NCI-H748 treated with DMSO at 0.1 percent for 48 hours (cell line): ENCODE measurements at places on chromosomes 4 and X.

- no peak for DNase-seq
These were observed 11.5 kb upstream of the GABRE start for GRCh38 chrX:151985955-151986354.

- no peak for DNase-seq
These were observed 31.8 kb downstream of the FHDC1 start for GRCh38 chr4:152967907-152968306.

DNA sequence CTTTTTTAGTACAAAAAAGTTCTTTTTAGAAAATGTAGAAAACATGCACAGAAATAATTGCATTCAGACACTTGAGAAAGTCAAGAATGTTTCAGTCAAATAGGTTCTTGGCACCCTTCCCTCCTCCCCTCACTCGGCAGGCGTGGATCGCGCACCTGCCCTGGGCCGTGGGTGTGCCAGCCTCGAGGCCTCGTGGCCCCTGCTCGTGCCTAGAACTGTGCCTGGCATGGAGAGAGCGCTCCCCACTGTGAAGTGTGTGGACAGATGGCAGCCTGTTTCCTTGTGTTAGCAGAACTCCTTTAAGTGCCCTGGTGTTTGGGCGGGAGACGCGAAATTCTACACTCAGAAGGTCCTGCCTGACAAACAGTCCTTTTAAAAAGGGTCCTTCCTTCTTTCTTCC lies 14.7 kb downstream of the RGS12 start:
- no peak for DNase-seq

DNA sequence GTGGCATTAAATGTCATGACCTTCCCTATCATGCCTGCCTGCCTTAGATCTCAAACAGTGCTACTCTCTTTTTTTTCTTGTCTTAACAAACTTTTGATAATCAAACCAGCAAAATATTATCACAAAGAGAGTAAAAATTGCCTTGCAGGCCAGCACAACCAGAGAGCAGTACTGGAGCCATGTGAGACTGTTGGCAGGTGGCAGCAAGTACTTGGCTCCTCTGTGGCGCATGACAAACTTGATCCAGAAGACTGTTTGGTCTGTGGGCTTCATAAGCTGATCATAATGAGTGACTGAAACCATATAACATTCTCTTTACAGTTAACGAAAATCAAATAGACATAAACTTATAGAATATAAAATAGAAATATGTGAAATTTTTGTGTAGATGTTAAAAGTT lies 33.3 kb upstream of the UGT2A3 start:
- DNase-seq: no peak

- no peak for DNase-seq
These were observed 23.9 kb upstream of the GPR34 start for GRCh38 chrX:41664908-41665307.

GRCh38 chr4:146191766-146192458 lies 16.4 kb downstream of the LSM6 start:
- DNase-seq: no peak

DNA sequence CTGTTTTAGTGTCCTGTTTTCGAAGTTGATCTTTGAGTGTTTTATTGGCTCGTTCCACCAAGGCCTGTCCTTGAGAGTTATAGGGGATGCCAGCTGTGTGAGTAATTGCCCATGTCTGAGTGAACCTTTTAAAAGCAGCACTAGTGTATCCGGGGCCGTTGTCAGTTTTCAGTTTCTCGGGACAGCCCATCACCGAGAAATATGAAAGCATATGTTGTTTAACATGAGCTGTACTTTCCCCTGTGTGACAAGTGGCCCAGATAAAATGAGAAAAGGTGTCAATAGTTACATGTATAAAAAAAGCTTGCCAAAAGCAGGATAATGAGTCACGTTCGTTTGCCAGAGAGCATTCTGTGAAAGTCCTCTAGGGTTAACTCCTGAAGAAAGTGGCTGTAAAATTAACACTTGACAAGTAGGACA lies 48.6 kb upstream of the RASSF6 start:
- DNase-seq: no peak

DNA sequence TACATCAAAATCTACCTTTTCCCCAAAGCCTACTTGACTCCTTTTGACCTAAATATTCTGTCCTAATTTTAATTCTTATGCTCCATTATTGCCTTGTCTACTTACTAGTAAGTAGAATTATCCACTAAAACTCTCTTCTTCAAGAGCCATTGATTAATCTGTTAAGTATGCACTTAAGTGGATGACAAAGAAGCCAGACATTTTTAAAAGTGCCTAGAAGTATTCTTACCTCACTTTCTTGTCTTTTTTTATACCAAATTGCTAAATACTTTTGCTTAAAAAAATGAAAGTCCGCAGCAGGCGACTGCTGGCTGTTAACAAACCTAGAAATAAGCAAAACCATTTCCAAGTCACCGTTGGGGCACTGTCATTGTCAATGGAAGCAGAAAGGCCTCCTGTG lies 20.1 kb upstream of the FRMPD4 start:
- no peak for DNase-seq

DNA sequence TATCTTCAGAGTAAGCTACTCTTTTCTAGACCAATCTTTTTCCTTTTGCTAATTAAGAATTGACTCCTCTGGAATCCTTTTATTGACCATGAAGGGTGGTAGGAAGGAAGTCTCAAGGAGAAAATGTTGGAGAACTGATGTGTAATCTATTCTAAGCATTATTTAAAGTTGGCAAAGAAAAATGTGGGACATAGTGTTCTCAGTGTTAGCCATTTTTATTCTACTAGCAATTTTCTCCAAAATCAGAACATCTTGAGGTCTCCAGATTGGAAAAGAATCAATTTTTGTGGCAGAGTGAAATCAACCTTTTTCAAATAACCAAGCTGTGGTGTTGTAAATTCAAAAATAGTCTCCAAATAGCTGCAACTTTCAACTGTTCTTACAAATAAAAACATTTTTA lies 18.4 kb upstream of the DMP1 start:
- DNase-seq: no peak

DNA sequence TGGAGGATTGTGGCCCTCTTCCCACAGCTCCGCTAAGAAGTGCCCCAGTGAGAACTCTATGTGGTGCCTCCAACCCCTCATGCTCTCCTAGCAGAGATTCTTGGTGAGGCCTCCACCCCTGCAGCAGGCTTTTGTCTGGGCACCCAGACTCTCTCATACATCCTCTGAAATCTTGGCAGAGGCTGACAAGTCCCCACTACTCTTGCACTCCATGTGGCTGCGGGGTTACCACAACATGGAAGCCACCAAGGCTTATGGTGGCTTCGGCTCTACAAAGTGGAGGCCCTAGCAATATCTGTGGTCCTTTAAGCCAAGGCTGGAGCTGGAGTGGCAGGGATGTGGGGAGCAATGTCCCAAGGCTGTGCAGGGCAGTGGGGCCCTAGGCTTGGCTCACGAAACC lies 255.2 kb downstream of the COX7B2 start:
- DNase-seq: no peak

DNA sequence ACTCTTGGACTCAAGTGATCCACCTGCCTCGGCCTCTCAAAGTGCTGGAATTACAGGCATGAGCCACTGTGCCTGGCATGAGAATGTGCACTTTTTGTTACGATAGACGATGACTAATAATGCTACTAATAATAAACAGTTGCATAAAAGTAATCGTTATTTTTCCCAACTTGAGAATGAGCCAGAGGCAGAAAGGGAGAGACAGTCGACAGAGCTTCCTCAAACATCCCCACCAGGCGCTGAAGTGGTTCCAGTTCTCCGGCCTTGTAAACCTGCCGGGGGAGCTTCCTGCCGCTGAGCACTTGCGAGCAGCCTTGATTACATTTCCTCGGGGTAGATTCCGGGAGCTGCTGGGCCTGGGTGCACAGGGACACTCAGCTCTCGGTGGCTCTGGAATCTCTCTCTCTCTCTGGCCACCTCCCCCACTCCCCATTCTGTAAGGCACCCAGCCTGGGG lies 8.9 kb upstream of the HTRA3 start:
- DNase-seq: no peak

DNA sequence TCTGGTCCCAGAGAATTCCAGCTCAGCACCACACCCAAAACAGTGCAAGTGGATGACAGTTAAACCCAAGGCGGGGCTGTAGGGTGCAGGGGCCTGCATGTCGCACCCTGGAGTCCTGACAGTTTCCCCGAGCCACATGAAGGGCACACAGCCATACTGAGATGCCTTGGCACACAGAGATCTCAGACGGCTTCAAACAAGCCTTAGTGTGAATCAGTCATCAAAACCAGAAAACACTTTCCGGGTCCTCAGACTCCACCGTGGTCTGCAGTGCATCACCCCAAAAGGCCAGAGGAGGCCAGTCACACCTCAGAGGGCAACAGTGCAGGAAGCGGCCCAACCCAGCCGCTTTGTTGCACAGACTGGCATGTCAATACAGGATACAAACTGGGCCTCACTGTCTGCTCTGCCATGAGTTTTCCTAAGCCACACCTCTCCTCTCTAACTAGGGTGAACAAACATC lies 64.6 kb upstream of the ENPP6 start:
- no peak for DNase-seq

- DNase-seq: no peak
These were observed 134.7 kb upstream of the FAT1 start for GRCh38 chr4:186858355-186858754.

DNA sequence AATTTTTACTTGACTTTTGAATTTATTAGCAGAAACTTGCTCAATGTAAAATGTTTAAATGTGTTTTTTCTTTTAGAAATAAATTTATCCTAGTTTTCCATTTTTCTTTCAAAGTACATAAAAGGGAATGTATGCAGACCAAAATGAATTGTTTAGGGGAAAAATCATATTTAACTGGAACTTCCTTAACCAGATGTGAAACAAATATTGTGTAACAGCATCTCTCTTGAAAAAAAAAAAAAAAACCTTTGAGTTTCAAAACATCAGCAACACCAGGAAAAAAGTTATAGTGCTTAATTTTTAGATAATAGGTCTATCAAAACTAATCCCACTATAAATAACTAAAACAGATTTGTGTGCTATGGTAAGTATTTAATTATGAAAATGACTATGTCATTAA lies 14.5 kb upstream of the CCNA2 start:
- DNase-seq: no peak

GRCh38 chrX:20906571-20906970 lies 467.6 kb upstream of the CNKSR2 start:
- no peak for DNase-seq

DNA sequence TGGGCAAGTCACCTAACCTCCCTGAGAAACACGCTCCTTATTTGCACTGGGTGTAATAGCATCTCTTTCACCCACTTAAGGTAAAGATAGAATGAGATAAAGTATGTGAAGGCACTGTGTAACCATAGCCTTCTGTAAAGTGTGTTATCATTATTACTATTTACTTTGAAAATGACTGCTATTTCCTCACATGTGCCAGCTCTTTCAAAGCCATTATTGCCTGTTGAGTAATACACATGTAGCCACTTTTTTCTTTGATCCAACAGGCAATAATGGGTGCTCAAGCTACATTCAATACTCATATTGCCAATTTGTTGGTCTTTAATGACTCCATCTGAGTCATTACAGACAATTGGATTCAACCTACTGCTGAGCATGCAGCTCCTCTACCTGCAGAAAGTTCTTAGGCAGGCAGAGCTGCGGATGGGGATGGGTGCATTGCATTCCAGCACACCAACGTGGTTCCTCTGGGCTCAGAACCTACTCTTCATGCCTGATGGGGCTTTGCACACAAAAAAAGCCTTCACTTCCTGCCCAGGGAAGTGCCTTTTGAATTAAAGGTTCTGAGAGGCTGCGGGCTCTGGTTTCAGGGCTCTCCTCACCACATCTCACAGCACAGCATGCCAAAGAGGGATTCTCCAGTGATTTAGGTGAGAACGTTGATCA lies 9.7 kb downstream of the PTCHD1 start:
- DNase-seq: peak; percentile 54

- DNase-seq: no peak
These were observed 31.4 kb downstream of the DOK7 start for GRCh38 chr4:3494462-3494871.

GRCh38 chr4:155666344-155667221 lies at the start of gene GUCY1A1:
Gene GUCY1A1 (plus strand): TSS chr4:155666848. CDS start chr4:155696868, 30,020 bp downstream.
- peak; percentile 50 for DNase-seq

DNA sequence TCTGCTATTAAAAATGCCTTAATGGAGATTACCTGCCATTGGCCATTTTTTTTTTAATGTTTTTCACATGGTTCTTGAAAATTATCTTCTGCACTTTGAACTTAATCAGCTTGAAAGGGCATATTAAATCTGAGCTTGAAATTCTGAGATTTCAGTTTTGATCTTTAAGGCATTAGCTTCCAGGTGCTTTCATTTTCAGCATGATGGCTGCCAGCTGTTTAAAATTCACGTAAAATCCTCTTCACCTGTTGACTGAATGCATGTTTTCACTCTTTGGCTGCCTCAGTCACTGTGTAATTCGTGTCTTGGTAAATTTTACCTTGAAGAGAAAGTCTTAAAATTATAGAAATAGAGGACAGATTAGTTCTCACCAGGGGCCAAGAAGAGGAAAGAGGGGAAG lies 39.6 kb downstream of the SMAD1 start:
- DNase-seq: no peak

DNA sequence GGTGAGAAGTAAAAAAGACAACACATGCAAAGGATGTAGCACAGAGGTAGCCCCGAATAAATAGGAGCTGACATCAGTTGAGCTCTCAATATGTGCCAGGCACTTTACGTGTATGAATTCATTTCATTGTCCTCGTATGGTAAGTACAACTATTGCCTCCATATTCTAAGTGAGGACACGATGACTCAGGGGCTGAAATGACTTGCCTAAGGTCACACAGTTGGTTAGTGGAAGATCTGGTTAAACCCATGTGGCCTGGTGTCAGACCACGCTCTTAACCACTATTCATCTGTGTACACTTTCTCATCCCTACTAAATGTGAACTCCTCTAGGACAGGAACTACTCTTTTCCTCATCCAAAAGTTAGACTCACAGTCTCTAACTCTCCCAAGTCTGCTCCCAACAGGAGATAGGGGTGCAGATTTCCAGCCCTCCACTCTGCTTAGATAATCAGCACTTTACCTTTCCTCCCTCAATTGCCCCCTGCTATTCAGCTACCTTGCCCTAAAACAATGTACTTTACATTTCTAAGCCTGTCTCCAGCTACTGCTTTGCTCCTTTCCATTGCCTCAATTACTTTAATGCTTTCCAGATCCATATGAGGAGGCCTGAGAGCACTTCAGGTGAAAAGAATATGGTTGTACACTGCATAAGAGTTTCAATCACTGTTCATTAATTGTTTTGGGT lies 58.8 kb upstream of the LHFPL1 start:
- no peak for DNase-seq

DNA sequence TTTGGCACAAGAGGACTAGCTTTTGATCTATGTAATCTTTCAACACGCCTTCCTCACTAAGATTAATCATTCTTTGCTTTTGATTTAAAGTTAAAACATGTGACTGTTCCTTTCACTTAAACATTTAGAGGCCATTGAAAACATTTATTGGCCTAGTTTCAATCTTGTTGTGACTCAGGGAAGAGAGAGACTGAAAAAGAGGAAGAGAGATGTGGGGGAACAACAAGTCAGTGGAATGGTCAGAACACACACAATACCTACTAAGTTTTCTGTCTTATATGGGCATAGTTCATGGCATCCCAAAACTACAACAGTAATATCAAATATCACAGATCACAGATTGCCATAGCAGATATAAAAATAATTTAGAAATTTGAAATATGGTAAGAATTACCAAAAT lies 812.9 kb upstream of the AGA start:
- no peak for DNase-seq

- no peak for DNase-seq
These were observed 148.1 kb downstream of the NWD2 start for GRCh38 chr4:37392521-37393255.
